ENCODE measurements at places on chromosomes 2 and 18.

- DNase-seq = no peak
These were observed 20.1 kb upstream of the HTR2B start for GRCh38 chr2:231144896-231145295.

GRCh38 chr2:98454500-98455235, 10.0 kb downstream of the INPP4A start:
- no peak for DNase-seq

DNA sequence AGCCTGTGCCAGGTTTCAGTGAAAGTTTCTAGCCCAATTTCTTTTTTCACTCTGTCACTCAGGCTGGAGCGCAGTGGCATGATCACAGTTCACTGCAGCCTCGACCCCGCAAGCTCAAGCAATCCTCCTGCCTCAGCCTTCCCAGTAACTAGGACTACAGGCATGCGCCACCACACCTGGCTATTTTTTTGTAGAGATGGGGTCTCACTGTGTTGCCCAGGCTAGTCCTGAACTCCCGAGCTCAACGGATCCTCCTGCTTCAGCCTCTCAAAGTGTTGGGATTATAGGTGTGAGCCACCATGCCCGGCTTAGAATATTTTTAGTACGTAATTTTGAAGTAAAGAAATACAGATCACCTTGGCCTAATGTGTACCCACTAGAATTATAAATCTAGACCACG, 87.1 kb downstream of the GORASP2 start:
- no peak for DNase-seq

DNA sequence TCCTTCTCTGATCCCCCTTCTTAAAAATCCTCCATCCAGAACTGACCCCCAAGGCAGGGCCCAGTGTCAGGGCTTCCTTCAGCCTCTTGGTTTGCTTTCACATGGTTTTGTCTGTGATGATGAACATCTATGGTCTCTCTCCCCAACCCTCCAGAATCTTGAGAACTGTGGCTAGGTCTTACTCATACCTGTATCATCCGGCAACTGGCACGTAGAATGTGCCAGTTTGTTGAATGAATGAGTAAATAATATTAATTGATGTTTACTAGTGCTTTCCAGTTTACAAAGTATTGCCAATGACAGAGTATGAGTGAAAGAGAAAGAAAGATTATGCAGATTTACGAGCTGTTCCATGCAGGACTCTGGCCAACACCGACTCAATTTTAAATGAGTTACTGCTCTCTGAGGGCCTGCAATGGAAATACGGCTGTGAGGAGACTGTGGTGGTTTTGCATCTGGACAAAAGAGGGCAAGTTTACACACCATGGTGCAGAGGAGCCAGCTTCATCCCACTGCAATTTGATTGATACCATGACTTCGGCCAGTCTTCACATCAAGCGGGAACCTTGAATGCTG, 29.9 kb upstream of the TRIB2 start:
- DNase-seq = no peak

DNA sequence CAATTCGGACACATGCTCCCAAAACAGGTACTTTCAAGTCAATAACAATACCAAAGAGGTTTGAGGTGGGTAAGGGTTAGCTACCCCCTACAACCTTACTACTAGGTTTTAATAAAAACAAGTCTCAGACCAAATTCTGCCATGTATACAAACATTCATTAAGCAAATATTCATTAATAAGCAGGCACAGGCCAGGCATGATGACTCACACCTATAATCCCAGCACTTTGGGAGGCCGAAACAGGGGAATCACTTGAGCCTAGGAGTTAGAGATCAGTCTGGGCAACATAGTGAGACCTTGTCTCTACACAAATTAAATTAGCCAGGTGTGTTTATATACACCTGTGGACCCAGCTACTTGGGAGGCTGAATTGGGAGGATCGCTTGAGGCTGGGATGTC, 11.7 kb upstream of the ELAC1 start:
- no peak for DNase-seq

DNA sequence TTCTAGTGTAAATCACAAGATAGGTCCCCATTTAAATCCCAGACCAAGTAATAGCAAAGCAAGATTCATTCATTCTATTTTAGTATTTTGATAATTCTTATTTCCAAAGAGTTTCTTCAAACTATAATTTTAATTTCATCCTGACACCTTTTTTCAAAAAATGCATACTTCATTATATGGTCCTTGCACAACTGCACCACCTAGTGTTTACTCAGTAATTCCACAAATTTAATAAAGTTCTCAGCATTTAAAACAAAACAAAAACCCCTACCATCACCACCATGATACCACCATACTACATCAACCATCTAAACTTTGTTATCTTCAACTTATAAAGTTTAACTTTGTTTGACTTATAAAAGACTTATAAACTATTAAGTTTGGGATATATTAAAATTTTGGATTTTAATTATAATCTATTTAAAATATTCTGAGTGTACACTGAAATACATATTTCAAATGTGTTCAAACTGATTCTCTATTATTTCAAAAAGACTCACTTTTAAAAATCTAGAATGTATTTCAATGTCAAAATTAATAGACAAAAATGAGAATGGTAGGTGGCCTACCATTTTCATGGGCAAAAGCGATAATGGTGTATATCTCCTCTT, 44.2 kb downstream of the WDPCP start:
- no peak for DNase-seq

DNA sequence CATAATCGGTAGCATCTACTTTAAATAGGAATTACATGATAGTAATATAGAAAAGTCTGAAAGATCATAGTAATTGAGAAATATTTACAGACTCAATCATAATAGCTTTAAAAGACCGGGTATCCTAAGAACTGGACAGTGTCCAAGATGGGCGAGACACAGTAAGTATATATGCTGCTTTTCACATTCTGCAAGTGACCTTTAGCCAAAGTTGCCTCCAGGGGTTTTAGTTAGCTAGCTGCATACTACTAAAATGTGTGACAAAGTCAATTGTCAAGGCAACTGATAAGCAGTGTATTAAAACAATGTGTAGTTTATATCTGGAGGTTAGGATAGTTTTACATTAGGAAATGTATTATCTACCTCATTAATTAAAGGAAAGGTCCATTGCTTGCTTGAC, 24.6 kb downstream of the CD302 start:
- no peak for DNase-seq

GRCh38 chr18:6666012-6666685, 63.4 kb upstream of the ARHGAP28 start:
- DNase-seq = no peak

- DNase-seq = no peak
These were observed 254.1 kb upstream of the SYT4 start for GRCh38 chr18:43531438-43531837.

- no peak for DNase-seq
These were observed 57.6 kb upstream of the TWIST2 start for GRCh38 chr2:238790126-238790832.

DNA sequence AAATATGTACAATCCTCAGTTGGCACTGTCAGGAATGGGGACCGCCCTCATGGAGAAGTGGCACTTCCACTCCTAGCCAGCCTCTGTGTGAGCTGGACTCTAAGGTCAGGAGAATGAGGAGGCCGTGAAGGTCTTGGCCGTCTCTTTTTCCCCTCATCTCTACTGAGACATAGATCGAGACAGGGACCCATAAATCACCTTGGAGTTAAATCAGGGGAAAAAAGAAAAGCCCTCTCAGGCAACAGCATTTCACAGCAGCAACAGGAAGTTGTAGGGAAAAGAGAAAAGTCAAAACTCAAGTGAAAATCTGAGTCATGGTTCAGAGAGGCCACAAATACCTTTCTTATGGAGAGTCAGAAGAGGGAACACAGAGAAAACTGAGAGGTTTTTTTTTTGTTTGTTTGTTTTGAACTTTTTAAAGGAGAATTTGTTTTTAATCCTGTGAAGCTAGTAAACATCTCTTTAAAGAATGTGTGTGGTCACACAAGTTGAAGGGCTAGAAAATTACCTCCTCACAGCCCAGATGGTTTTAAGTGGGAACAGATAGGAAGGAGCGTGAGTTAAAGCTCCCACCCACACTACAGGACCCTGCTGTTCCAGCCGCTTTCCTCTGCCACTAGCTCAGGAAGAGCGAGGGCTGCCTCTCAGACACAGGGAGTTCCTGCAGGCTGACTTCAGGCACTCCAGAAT, 30.6 kb upstream of the CYP1B1 start:
- no peak for DNase-seq

DNA sequence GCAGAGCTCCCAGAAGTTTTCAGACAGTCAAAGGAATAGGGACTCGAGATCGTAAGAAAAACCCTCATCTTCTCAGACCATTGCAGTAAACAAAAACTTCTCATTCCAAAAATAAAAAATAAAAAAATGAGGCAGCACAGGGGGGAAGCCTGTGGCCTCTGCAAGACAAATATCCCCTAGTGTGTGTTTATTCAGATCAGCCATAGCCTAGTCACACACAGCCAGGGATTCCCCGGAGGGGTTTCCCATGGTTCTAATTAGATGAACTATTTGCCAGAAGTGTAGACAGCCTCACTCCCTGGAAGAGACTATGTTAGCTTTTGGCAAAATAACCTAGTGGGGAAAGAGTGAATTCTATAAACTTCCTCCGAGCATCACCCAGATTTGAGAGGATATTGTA, 122.9 kb upstream of the KLF7 start:
- DNase-seq = no peak

GRCh38 chr2:168402531-168402930, 53.5 kb upstream of the CERS6 start:
- no peak for DNase-seq

- no peak for DNase-seq
These were observed 394.1 kb downstream of the TRIB2 start for GRCh38 chr2:13110825-13111224.

DNA sequence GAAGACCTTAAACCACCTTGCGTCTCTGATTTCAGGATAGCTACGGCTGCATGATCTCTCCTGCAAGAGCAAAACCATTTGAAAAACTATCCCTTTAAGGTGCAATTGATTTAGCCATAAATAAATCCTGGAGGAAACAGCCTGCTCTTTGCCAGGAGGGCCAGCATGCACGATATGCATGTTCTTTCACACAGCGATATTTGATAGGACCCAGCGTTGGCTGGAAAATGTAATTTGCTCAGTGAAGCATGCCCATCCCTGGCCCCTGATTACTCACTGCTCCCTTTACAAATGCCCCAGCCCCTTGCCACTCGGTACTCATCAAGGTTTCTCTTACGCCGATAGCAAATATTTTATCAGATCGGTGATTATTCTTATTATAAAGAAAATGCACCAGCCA, 315.4 kb downstream of the CDH2 start:
- DNase-seq = no peak

GRCh38 chr2:46650556-46651001, 171.2 kb downstream of the TMEM247 start:
- DNase-seq = peak; percentile 42
